EH (cell line): ENCODE measurements at places on chromosomes 7 and 10.

- peak; percentile 58 for DNase-seq
Observed at GRCh38 chr10:114616516-114616915, 41.6 kb downstream of the ABLIM1 start.

- DNase-seq: no peak
Observed at GRCh38 chr10:112335868-112336265, 38.0 kb upstream of the ACSL5 start.

DNA sequence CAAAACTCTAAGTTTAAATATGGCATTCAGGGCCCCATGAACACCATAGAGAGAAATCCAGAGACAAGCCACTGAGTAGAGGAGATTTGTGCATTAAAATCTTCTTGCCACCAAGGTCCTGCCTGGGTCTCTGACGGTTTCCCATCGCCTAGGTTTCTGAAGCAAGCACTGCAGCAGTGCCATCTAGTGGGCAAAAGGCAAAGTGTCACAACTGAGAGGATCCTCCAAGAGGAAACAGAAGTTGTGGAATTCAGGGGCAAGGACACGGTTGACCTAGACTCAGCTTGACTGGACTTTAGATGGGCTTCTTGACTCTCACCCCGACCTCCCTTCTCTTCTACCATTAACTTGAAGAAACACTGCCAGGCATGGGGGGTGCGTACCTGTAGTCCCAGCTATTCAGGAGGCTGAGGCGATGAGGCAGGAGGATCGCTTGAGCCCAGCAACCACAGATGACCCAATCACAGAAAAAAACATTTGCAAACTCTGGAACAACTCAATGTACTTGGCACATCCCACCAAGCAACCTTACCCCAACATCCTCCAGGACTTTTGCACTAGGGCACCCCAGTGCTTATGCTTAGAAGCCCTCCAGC, 604.1 kb downstream of the GALNT17 start:
- DNase-seq: peak; percentile 50

GRCh38 chr10:34444223-34445183, 370.6 kb downstream of the PARD3 start:
- DNase-seq: peak; percentile 39

- DNase-seq: peak; percentile 81
Observed at GRCh38 chr10:61904733-61905725, 3.5 kb downstream of the ARID5B start.

- no peak for DNase-seq
Observed at GRCh38 chr10:124589491-124590041, 127.9 kb downstream of the LHPP start.

DNA sequence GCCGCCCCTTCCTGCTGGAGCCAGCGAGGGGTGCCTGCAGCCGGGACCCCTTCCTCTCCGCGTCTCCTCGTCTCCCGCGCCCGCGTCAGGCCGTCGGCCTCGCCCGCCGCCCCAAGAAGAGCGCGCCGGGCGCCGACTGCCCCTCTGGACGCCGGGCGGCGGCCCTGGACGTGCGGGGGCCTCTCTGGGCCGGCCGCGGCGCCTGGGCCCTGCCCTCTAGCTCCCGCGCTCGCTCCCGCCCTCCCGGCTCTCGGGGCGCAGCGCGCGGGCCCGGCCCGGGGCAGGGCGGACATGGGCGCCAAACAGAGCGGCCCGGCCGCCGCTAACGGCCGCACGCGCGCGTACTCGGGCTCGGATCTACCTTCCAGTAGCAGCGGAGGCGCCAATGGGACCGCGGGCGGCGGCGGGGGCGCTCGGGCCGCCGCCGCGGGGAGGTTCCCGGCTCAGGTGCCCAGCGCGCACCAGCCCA, 704 bp downstream of the ZNRF2 start:
- peak; percentile 43 for DNase-seq
